Activated CD8-positive, alpha-beta memory T cell treated with anti-CD3 and anti-CD28 coated beads for 1 hour (primary cell): ENCODE measurements at places on chromosomes 7 and 10.

DNA sequence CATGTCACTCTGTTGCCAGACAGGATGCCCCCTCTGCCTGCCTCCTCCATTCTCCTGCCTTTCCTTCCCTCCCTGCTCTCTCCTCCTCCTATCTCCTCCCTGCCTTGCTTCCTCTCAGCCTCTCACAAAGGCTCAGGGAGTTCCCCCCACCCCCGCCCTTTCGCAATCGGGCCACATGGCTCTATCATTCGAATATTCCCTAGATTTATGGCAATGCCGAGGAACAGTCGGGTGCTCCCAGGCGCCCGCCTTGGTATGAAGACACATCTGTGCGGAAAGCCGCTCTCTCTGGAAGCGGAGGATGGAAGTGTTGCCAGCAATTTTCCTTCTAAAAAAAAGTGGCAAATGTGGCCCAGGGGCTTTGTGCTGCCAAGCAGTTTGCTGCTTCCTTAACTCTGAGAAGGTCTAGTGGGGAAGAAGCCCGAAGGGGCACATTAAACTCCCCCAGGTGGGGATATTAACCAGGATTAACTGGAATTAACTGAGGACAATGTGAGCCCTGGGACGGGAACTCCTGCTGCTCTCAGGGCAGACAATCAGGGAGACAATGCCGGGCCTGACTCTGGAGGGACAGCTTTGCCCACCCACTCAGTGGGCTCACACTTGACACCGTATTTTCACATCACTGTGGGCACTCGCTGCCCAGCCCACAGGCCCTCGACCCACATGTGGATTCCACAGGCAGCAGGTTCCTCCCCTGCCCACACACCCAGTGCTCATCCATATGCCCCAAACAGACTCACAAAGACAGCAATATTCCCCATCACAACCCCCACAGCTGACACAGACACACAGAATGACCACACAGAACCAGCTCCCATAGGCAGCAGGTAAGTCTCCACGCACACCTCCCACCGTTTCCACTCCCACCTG lies 88.4 kb upstream of the SMNDC1 start:
- no peak for DNase-seq

DNA sequence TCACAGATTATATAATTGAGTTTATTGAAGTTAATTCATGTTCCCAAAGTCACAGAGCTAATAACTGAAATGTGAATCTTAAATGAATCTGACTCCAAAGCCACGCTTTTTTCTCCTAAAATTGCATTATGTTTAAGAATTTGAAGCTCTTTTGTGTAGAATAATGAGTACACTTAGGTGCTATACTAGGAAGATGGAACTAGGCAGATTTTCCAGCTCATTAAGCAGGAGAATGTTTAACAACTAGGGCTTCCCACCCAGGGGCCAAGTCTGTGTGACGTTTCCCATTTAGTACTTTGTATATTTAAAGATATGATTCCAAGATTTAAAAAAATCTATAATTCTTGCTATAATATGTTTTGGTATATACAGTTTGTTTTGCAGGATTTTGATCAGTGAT lies 169.5 kb downstream of the KIF20B start:
- DNase-seq = no peak

DNA sequence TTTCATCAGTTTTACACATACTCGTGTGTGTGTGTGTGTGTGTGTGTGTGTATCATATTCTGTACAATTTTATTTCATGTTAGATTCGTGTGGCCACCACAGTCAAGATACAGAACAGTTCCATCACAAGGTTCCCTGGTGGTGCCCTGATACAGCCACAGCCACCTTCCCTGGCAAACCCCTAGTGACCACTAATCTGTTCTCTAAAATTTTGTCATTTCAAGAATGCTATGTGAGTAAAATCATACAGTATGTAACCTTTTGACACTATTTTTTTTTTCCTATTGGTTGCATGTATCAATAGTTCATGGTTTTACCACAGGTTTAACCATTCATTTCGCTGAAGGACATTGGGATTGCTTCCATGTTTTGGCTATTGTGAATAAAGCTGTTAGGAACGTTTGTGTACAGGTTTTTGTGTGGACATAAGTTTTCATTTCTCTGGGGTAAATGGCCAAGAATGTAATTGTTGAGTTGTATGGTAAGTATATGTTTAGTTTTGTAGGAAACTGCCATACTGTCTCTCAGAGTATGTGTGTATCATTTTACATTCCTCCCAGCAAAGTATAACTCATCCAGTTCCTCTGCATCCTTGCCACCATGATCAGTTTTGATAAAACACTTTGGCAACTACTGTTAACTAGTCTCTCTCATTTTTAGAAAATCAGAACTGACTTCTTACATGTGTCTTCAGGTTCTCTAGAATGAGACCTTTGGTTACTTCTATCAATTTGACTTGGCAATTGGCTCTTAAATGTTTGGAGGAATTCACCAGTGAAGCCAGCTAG lies 20.6 kb downstream of the KLHDC10 start:
- no peak for DNase-seq

DNA sequence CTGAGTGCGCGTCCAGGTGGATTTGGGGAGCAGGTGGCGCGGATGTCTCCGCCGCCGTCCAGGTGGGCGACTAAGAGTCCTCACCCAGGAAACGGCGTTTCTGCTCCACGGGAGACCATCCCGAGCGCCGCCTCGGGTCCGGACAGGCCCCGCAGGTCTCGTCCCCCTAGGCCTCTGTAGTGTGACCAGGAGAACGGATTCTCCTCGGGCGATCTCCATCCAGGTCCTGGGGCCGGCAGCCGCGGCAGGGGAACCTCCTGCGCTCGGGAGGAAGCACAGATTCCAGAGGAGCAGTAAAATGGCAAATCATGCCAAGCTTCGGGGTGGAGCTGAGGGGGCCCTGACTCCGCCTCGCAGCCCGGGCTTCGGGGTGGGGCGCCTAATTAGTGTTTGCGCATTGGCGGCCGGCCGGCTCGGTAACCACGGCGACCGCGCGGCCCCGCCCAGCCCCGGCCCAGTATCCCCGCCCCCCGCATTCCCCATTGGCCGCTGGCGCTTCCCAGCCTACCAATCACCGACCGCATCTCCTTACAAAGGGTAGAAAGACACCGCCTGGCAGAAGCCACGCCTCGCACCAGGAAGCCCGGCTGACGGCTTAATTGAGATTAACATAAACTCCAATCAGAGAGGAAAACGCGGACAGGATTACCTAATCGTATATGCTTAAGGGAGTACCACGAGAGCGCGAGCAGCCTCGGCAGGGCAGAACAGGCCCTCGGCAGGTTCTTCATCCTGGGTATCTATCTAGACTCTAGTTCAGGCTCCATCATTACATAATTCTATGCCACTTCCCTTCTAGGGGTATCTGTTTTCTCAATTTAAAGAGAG lies 168.6 kb downstream of the ARHGAP12 start:
- peak; percentile 91 for DNase-seq

- no peak for DNase-seq
These were observed 1.3 kb upstream of the TRIM24 start for GRCh38 chr7:138458576-138459412.

GRCh38 chr7:116334555-116334954 lies 124.2 kb downstream of the TES start:
- no peak for DNase-seq

- DNase-seq = no peak
These were observed 51.3 kb downstream of the ODAD2 start for GRCh38 chr10:27947540-27947939.

DNA sequence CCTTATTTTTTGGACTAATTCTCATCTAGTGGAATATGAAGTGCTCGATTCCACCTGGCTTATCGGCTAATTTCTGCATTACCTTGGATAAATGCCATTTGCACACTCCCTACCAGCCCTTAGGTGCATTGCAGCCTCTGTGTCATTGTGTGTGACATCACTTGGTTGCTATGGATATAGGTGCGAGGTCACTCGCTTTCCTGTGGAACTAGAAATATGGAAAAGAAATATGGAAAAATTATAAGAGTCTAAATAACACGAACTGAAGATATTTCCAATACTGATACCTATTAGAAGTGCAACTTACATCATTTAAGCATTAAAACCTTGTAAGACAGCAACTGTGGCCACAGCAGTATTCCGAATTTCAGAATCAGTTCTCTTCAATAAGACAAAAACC lies 2.0 kb downstream of the YWHAG start:
- no peak for DNase-seq

GRCh38 chr7:70380421-70381015 lies 751.4 kb upstream of the GALNT17 start:
- no peak for DNase-seq
